ENCODE measurements at places on chromosomes 4 and X.

GRCh38 chr4:52265781-52266525, 214.8 kb downstream of the SPATA18 start:
- H3K4me3 ChIP-seq = no peak overlapping the region
- H3K4me1 ChIP-seq = no peaks in the 10 kb centered on the region
- H3K36me3 ChIP-seq = no peaks in the 10 kb centered on the region
- DNase-seq = no peak

GRCh38 chrX:151536571-151536970, 26.9 kb upstream of the PASD1 start:
- no peak overlapping the region for H3K27ac ChIP-seq
- no peaks in the 10 kb centered on the region for H3K4me1 ChIP-seq
- peaks cover 26% of the 10 kb centered on the region for H3K27me3 ChIP-seq
- H3K4me3 ChIP-seq = no peak overlapping the region
- DNase-seq = no peak
- no peaks in the 10 kb centered on the region for H3K36me3 ChIP-seq

DNA sequence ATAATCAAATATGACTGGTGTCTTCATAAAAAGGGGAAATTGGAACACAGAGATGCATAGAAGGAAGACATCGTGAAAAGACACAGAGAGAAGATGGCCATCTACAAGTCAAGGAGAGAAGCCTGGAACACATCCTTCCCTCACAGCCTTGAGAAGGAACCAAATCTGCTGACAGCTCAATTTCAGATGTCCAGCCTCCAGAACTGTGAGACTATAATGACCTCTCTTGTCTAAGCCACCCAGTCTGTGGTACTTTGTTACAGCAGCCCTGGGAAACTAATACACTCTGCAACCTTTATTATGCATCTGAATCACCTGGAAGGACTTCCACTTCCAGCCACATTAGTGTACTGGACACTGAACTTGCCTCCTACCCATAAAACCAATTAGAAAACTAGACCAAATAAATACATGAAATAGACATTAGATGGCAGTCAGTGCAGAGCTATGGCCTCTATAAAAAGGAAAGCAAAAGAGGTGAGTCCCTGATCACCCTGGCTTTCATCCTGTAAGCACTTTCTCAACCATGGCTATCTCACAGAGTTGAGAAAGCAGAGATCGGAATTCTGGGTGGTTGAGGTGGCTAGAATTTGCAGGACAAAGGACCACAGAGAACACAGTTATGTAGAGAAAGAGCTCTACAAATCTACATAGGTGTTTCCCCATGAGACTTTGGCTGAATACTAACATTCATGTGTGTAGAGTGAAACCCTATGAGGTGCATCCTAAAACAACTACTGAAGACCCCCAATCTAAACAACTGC, 25.7 kb downstream of the GAB3 start:
- DNase-seq = no peak
- peak overlapping the region; percentile 46 for H3K4me3 ChIP-seq
- peaks cover 5% of the 10 kb centered on the region for H3K36me3 ChIP-seq
- no peaks in the 10 kb centered on the region for H3K27me3 ChIP-seq
- H3K27ac ChIP-seq = peak overlapping the region; percentile 52
- peaks cover 81% of the 10 kb centered on the region for H3K4me1 ChIP-seq

- no peaks in the 10 kb centered on the region for H3K36me3 ChIP-seq
- H3K27me3 ChIP-seq = peaks cover 8% of the 10 kb centered on the region
- H3K4me1 ChIP-seq = no peaks in the 10 kb centered on the region
- H3K4me3 ChIP-seq = no peak overlapping the region
- DNase-seq = no peak
Measured at GRCh38 chr4:2126309-2127043, 67.3 kb downstream of the NAT8L start.

- H3K27me3 ChIP-seq = peaks cover 41% of the 10 kb centered on the region
- no peak overlapping the region for H3K27ac ChIP-seq
- H3K4me1 ChIP-seq = no peaks in the 10 kb centered on the region
- no peak for DNase-seq
- H3K36me3 ChIP-seq = peaks cover 1% of the 10 kb centered on the region
- H3K4me3 ChIP-seq = no peak overlapping the region
Measured at GRCh38 chr4:52573551-52573950, 85.5 kb downstream of the USP46 start.

DNA sequence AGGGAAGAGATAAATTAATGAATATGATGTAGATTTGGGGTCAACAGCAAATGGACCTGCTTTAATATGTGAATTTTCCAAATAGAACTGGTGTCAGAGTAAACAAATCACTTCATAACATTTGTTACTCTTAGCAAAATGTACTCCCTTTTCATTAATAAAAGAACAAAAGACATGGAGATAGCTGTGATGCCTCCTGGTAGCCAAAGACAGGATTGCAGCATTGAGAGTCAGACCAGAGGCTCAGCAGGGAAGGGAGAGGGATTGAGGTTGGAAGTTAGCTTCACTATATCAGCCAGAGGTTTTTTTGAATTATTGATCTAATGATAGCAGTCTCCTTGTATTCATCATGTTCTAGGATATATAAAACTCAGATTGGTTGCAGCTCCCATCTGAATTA, 17.4 kb upstream of the RAB40A start:
- H3K27ac ChIP-seq = no peak overlapping the region
- no peak overlapping the region for H3K4me3 ChIP-seq
- no peak for DNase-seq
- H3K27me3 ChIP-seq = peaks cover 8% of the 10 kb centered on the region
- H3K4me1 ChIP-seq = peaks cover 6% of the 10 kb centered on the region

- H3K27ac ChIP-seq = peak overlapping the region; percentile 87
- no peaks in the 10 kb centered on the region for H3K27me3 ChIP-seq
- peaks cover 2% of the 10 kb centered on the region for H3K36me3 ChIP-seq
- H3K4me3 ChIP-seq = peak overlapping the region; percentile 76
- H3K4me1 ChIP-seq = peaks cover 20% of the 10 kb centered on the region
Measured at GRCh38 chrX:37847733-37848197, 394 bp upstream of the DYNLT3 start.

- H3K4me3 ChIP-seq = no peak overlapping the region
- no peaks in the 10 kb centered on the region for H3K4me1 ChIP-seq
- no peaks in the 10 kb centered on the region for H3K36me3 ChIP-seq
- H3K27ac ChIP-seq = no peak overlapping the region
- peaks cover 36% of the 10 kb centered on the region for H3K27me3 ChIP-seq
Measured at GRCh38 chr4:9927341-9928007, 93.8 kb downstream of the SLC2A9 start.

GRCh38 chr4:137614491-137614890, 82.2 kb upstream of the PCDH18 start:
- no peaks in the 10 kb centered on the region for H3K4me1 ChIP-seq
- no peak for DNase-seq
- no peak overlapping the region for H3K4me3 ChIP-seq
- no peaks in the 10 kb centered on the region for H3K27me3 ChIP-seq
- no peaks in the 10 kb centered on the region for H3K36me3 ChIP-seq
- H3K27ac ChIP-seq = no peak overlapping the region

DNA sequence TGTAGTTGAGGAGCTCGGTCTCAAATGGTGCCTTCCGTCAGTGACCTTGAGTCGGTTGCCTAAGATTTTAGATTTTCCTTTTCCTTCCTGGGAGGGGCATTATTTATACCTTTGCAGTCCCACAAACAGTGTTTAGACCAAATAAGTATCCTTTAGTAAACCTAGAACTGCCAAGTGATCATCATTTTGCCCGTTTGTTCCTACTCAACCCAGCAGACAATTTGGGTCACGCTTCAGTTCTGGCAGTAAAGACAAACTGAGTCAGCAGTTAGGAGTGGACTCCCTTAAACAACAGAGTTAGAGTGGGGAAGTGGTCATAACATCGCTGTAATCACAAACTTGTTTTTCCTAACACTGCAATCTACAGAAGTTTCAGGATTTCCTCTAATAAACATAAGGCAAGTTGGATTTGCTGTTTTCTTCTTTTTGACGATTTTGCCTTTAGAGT, 777 bp upstream of the WDFY3 start:
- peaks cover 11% of the 10 kb centered on the region for H3K4me1 ChIP-seq
- no peak for DNase-seq
- peak overlapping the region; percentile 77 for H3K4me3 ChIP-seq
- no peaks in the 10 kb centered on the region for H3K36me3 ChIP-seq

DNA sequence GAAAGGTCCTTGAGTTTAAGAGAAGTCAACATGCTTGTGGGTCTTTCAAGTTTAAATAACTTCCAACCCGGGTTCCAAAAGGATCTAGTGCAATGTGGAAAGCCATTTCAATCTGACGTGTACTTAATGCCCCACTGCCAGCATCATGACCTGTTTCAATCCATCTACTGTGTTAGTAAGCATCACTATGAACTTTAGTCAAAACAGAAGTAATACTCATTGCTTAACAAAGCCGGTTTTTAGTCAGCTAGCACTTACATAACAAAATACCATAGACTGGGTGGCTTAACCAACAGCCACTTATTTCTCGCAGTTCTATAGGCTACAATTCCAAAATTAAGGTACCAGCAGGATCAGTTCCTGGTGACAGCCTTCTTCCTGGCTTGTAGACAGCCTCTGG, 677.5 kb downstream of the DMD start:
- no peak overlapping the region for H3K4me3 ChIP-seq
- DNase-seq = no peak
- no peaks in the 10 kb centered on the region for H3K27me3 ChIP-seq
- H3K4me1 ChIP-seq = no peaks in the 10 kb centered on the region
- H3K27ac ChIP-seq = no peak overlapping the region
